M059J (cell line): ENCODE measurements at places on chromosomes 13 and 19.

DNA sequence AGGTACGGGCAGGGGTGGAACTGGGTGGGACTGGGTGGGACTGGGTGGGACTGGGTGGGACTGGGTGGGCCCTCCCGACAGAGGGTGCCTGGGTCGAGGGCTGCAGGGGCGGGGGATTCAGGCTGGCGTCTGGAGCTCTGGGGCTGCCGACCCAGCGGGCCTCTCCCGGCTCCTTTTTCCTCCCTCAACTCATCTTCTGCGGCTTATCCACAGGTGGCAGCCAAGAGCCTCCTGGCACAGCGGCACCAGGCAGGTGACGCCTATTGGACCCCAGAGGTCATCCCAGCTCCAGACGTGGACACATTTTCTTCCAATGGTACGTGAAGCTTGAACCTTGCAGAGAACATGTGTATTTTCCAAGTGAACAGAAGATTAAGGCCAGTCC lies 533 bp downstream of the ZNF544 start:
- peak; percentile 24 for DNase-seq

DNA sequence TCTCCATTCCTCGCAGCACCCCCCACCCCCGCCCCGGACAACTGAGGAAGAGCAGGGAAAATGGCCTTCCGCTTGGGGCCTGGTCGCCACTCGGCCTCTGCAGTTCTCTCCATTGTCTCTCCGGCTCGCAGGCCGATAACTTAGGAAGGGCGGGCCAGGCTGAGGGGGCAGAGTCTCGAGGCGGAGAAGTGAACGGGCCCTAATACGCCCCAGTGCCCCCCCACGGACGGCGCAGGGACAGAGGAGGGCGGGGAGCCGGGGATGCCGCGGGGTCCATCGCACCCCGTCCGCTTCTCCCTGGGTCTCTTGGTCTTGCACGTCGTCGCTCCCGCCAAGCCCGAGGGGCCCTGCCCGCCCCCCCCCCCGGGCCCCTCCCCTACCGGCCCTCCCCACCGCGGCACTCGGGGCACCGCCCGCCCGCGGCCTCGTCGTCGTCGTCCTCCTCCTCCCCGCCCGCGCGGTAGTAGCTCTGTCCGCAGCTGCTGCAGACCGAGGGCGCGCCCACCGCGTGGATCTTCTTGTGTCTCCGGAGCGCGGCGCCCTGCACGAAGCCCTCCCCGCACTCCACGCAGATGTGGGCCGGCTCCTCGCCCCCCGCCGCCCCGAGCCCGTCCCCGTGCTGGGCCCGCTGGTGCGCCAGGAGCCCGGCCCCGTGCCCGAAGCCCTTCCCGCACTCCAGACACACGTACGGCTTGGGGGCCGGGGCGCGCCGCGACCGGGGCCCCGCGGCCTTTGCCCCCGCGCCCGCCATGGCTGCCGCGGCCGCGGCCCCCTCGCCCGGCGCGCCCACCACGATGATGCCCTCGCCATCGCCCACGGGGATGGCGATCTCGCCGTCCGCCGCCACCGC lies 33.2 kb downstream of the ZNF787 start:
- DNase-seq, result no peak

- DNase-seq, result no peak
Measured at GRCh38 chr19:1416014-1416841, 8.8 kb downstream of the DAZAP1 start.

- DNase-seq, result no peak
Measured at GRCh38 chr19:35915443-35915842, 7.3 kb upstream of the TYROBP start.

GRCh38 chr13:44930963-44931623 lies 58.2 kb downstream of the NUFIP1 start:
- peak; percentile 73 for DNase-seq

DNA sequence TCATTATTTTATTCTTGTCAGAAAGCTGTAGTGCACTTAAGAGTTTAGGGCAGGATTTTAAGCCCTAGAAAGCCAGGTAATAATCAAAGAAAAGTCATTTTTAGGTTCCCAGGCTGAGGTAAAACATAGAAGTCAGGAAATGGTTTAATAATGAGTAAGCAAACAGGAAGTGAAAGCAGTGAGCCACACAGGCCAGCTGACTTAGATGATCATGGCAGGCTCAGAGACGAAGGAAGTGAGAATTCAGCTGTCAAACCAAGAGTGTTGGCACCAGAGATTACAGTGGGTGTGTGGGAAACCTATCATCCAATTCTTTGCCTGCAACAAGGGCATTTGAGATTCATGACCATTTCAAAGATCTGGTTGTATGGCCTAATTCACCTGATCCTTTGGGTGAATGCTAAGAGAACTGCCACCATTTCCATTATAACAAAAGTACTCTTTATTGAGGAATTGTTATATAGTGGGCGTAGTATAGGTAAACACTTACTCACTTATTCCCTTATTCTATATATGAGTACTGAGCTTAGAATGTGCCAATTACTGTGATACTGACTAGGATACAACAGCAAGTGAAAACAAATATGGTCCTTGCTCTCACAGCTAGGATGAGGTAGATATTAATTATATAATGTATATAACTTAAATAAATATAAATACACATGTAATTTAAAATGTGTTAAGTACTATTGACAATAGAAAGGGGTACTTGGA lies 103.7 kb upstream of the EDNRB start:
- peak; percentile 74 for DNase-seq

DNA sequence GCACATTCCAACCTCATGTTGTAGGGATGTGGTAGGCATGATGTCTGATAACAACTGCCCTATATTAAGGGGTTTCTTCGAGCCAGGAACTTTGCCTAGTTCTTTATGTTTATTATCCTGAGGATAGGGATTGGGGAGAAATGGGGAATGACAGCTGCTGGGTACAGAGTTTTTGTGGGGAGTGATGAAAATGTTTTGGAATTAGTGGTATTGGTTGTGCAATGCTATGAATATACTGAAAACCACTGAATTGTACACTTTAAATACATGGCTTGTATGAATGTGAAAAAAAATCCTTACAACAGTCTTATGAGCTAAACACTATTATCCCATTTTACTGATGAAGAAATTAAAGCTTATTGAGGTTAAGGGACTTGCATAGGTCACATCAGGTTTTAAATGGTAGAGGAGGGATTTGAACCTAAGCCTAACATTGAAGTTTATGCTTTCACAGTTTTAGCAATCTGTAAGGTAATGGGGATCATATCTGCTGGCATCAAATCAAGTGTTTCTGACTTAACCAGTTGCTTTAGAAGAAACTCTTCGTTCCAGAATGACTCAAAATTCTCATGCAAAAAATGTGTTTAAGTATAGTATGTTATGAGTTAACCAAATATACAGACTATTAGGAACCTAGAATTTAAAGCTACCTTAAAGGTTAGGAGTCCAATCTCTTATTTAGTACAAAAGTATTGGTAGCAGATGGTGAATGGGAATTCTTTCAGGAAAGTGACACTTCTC lies 61.4 kb downstream of the ERCC5 start:
- DNase-seq, result no peak

- peak; percentile 93 for DNase-seq
Measured at GRCh38 chr19:46133101-46133627, 8.7 kb upstream of the IGFL3 start.

DNA sequence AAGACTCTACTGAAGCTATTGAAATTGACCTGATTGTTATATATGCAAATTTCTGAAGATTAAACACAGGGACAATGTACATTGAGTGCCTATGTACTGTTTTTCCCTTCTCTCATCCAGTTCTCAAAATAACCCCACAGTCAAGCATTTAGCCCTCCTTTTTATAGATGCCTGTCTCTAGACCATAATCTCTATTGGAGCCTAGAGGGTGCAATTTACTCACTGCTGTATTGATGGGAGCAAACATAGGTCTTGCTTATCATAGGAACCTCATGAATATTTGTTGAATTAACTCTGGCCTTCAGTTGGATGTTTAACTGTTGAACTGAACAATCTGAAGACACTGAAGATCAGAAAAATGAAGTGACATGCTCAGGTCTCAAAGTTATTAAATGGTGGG lies 183.0 kb downstream of the RFC3 start:
- peak; percentile 40 for DNase-seq

- DNase-seq, result no peak
Measured at GRCh38 chr19:18905513-18906236, 9.7 kb upstream of the CERS1 start.
